CD4-positive, alpha-beta memory T cell (primary cell): ENCODE measurements at places on chromosomes 4 and X. TPM values are rescaled to one million over a fixed set of nuclear protein-coding genes. Genes with fewer than 3 reads are reported as not detected.

GRCh38 chr4:89681219-89681618 is 155.7 kb downstream of the SNCA start:
- H3K27me3 ChIP-seq: no peaks in the 10 kb centered on the region
- no peaks in the 10 kb centered on the region for H3K36me3 ChIP-seq
- H3K27ac ChIP-seq: no peak overlapping the region
- DNase-seq: no peak

- no peak overlapping the region for H3K4me3 ChIP-seq
- no peak for DNase-seq
- no peaks in the 10 kb centered on the region for H3K36me3 ChIP-seq
- H3K4me1 ChIP-seq: no peaks in the 10 kb centered on the region
These were observed 77.6 kb upstream of the RAB40AL start for GRCh38 chrX:102859550-102859871.

- no peaks in the 10 kb centered on the region for H3K4me1 ChIP-seq
- H3K4me3 ChIP-seq: no peak overlapping the region
- H3K27me3 ChIP-seq: no peaks in the 10 kb centered on the region
- H3K27ac ChIP-seq: no peak overlapping the region
These were observed 216.8 kb downstream of the FBXO8 start for GRCh38 chr4:174066611-174067205.

DNA sequence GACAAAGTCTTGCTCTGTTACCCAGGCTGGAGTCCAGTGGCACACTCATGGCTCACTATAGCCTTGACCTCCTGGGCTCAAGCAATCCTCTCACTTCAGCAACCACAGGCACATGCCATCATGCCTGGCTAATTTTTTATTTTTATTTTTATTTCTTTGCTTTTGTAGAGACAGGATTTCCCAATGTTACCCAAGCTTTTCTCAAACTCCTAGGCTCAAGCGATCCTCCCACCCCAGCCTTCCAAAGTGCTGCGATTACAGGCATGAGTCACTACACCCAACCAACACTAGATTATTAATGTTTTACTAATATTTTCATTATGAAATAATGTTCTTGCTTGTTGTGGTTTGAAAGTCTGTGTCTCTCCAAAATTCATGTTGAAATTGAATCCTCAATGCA is 5.2 kb upstream of the ACTRT1 start:
- DNase-seq: no peak

- DNase-seq: no peak
- no peak overlapping the region for H3K4me3 ChIP-seq
- no peaks in the 10 kb centered on the region for H3K4me1 ChIP-seq
- no peaks in the 10 kb centered on the region for H3K27me3 ChIP-seq
- no peaks in the 10 kb centered on the region for H3K36me3 ChIP-seq
- H3K27ac ChIP-seq: no peak overlapping the region
These were observed 915.4 kb downstream of the CENPC start for GRCh38 chr4:66629927-66630326.

DNA sequence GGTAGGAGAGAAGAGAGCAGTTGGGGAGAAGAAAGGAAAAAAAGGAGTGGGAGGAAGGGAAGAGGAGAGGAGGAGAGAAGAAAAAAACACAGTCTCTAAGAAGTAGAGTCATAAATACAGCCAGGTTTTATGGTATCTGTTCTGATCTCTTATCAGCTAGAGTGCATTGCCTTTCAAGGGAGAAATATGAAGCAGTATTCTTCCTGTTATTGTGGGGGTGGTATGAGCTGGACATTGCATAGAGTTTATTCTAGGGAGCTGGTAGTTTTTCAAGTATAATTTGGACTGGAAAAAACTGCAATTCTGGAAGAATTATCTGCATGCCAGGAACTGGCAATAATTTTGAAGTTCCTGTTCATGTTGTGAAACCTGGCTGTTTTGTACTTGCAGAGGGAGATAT is 54.9 kb upstream of the TAB3 start:
- H3K4me3 ChIP-seq: no peak overlapping the region
- no peak for DNase-seq

- H3K27ac ChIP-seq: no peak overlapping the region
- DNase-seq: no peak
- H3K4me3 ChIP-seq: no peak overlapping the region
- H3K4me1 ChIP-seq: no peaks in the 10 kb centered on the region
These were observed 41.8 kb downstream of the PHEX start for GRCh38 chrX:22073928-22074327.

DNA sequence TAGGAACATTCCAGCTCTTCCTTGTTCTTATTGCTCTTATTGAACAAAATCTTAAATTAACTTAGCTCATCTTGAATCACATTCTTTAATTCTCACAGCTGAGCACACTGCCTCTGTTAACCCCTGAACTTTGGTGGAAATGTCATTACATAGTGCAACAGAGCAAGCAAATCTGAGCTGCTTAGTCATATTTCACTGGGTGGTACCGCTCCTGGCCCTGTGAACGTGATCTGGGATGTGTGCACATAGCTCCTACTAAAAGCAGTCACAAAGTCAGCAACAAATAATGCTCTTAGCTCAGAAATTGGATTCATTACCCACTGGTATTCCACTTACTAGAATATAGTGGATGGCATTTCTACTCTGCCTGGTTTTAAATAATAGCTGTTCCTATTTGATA is 27.9 kb downstream of the ARHGEF6 start:
- no peak for DNase-seq
- H3K27me3 ChIP-seq: no peaks in the 10 kb centered on the region
- no peaks in the 10 kb centered on the region for H3K36me3 ChIP-seq

DNA sequence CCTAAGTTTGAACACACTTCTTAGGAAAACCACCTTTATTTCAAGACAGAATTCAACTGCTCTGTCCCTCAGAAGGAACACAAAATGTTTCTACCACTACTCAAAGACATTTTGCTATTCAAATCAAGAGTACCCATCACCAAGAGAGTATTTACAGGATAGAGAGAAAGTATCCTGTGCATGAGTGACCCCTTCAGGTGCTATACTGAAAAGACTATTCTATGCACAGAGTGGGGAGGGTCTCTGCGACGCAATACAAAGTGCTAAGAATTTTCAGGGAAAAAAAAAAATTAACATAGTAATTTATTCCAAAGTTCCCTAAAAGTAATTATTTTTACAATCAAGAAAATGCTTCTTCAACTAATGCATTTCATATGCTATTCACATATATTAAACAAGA is 346.4 kb upstream of the FAM241A start:
- H3K4me1 ChIP-seq: no peaks in the 10 kb centered on the region
- no peak overlapping the region for H3K4me3 ChIP-seq
- H3K27me3 ChIP-seq: no peaks in the 10 kb centered on the region
- DNase-seq: no peak
- H3K27ac ChIP-seq: no peak overlapping the region

- H3K4me3 ChIP-seq: no peak overlapping the region
- no peaks in the 10 kb centered on the region for H3K27me3 ChIP-seq
- H3K27ac ChIP-seq: no peak overlapping the region
- H3K36me3 ChIP-seq: no peaks in the 10 kb centered on the region
- no peaks in the 10 kb centered on the region for H3K4me1 ChIP-seq
These were observed 568.6 kb upstream of the BOD1L1 start for GRCh38 chr4:14196131-14196530.

GRCh38 chr4:61200187-61200915 is at the start of gene ADGRL3:
ADGRL3 (plus strand) TSS chr4:61200326.
- no peaks in the 10 kb centered on the region for H3K36me3 ChIP-seq
- no peak for DNase-seq
- H3K4me3 ChIP-seq: no peak within 1 kb of the TSS
- no peaks in the 10 kb centered on the region for H3K4me1 ChIP-seq
- no peaks in the 10 kb centered on the region for H3K27me3 ChIP-seq
- H3K27ac ChIP-seq: no peak within 1 kb of the TSS

DNA sequence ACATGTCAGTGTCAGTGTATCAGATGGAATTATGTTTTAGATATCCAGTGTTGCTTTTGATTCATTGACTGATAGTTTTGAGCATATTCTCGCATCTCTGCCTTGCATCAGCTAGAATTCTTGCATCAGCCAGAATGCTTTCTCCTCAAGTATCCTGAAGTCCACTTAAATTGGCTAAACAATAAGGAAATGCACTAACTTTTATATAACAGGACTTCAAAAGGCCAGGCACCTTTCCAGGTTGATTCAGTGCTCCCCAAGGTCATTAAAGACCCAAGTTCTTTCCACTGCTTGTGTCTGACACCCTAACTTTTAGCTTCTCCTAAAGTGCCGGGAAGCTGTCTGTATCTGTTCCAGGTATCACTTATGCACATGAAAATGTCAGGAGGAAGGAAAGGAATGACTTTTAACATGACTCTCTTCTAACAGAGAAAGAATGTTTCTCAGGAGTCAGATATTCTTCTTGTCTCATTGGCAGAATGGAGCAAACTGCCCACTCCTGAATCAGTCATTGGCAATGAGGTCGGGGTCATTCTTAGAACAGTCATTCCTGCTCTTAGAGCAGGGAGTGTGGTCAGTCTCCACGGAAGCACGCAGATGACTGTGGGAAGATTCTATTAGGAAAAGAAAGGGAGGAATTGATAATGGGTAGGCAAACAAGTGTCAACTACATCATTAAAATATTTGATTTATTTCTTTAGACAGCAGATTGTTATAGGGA is 92.9 kb upstream of the TLL1 start:
- H3K4me3 ChIP-seq: no peak overlapping the region
- H3K4me1 ChIP-seq: no peaks in the 10 kb centered on the region
- H3K36me3 ChIP-seq: no peaks in the 10 kb centered on the region

GRCh38 chr4:79081973-79082372 is 142.7 kb upstream of the PAQR3 start:
- H3K4me3 ChIP-seq: no peak overlapping the region
- H3K36me3 ChIP-seq: no peaks in the 10 kb centered on the region
- H3K27me3 ChIP-seq: no peaks in the 10 kb centered on the region
- H3K4me1 ChIP-seq: no peaks in the 10 kb centered on the region
- no peak overlapping the region for H3K27ac ChIP-seq

The C4orf50 gene
- 0.26 TPM for total RNA-seq

The NSUN7 gene
- not detected for total RNA-seq

The SAGE1 gene
- not detected for total RNA-seq

The STATH gene
- total RNA-seq: not detected

The DNAAF6 gene
- total RNA-seq: not detected

The ACE2 gene
- not detected for total RNA-seq

The PRDM5 gene
- 0.84 TPM for total RNA-seq

The EPHA5 gene
- total RNA-seq: not detected

The TMEM150C gene
- not detected for total RNA-seq

The NAA11 gene
- not detected for total RNA-seq

The MTMR8 gene
- 8.3 TPM for total RNA-seq
